ENCODE measurements at places on chromosomes 11 and 22. TPM values are rescaled to one million over a fixed set of nuclear protein-coding genes. Genes with fewer than 3 reads are reported as not detected.

Gene API5
- total RNA-seq, result 77.0 TPM

Gene HPX
- 0.67 TPM for total RNA-seq

DNA sequence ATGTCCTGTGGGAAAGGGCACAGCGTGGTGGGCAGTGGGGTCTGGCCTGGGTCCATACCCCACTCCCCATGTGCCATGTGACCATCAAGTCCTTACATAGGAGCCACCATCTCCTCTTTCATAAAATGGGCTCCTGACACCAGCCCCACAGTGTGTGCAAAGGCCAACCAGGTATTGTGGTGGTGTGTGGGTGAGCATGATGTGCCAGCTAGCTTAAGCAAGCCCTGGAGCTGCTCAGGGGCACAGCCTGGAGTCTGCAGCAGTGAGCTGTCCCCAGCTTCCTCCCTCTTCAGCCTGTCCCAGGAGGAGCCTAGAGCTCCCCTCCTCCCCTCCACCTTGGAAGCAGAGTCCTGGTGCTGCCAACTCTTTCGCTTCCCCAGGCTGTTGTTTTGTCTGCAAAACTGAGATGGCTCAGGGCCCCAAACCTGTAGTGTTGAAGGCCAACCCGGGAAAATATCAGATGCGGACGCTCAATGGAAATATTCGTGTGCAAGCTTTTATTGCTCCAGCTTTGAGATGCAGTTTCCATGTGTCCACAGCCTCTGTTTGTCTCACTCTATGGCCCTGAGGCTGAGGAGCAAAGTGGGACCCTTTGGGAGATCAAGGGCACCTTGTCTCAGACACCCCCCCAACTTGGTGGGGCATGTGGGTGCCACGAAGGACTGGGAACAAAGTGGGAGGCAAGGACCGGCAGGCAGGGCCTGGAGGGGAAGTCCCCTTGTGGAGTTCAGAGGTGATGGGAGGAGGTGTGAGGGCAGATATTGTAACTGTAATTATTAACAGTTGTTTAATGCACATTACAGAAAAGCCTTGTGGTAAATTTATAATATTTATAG is 92.6 kb downstream of the CTTN start:
- no peak for DNase-seq

GRCh38 chr11:83545494-83546260 is 259.5 kb upstream of the CCDC90B start:
- DNase-seq, result no peak

Gene ARHGAP42
- 19.0 TPM for total RNA-seq

Gene LMO2
- 7.3 TPM for total RNA-seq

GRCh38 chr11:68314203-68315170 is 2.1 kb downstream of the LRP5 start:
- DNase-seq, result no peak

DNA sequence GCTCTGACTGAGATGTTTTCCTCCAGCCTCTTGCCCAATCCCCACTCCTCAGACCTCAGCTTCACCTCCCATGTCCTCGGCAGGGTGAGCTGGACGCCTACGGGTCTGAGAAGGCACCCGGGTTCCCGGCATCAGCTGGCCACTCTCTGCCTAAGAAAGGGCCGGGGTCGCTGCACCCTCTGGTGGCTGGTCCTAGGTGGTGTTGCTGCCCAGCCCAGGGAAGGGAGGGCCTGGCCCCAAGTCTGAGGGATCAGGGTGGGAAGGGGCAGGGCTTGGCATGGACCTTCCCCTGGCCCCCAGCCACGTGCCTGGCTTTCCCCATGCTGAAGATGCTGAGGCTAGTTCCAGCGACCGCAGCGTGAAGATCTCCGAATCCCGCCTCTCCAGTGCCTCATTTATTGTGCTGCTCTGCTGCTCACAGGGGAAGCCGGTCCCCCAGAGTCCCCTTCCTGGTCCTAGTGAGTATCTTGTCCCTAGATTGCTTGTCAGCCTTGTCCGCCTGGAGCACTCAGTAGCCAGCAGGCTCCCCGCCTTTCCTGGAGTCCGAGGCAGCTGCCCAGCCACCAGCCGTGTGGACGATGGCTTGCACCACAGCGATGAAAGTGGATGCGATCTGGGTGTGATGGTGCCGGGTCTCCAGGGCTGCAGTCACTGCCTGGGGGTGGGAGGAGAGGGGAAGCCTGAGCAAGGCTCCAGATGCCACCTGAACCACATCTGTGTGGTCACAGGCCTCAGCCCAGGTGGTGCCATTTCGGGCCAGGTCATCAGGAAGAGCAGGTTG is 2.9 kb upstream of the GGT5 start:
- peak; percentile 96 for DNase-seq

- peak; percentile 54 for DNase-seq
Observed at GRCh38 chr22:17769013-17769715, 5.1 kb downstream of the BID start.

DNA sequence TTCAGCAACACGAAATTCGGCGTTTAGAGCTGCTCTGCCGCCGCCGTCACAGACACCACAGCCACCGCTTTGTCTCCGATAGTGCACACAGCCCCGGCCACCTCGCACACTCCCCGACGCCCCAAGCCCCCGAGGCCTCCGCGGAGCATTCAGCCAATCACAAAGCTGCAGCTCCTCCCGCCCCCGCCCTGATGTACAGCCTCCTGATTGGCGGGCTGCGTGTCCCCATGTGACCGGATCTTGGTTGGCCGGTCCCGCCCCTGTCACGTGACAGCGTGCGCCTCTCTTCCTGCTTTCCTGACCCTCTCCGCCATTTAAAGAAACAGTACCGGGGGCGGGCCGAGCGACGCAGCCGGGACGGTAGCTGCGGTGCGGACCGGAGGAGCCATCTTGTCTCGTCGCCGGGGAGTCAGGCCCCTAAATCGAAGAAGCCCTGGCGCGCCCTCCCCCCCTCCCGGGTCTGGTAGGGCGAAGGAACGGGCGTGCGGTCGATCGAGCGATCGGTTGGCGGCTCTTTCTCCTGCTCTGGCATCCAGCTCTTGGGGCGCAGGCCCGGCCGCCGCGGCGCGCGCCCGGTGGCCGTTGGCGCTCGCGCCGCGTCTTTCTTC is at the start of gene TUG1:
Gene TUG1, plus strand, starts transcription at position 342 of the 608 bp plus-strand sequence.
- DNase-seq, result peak; percentile 99

DNA sequence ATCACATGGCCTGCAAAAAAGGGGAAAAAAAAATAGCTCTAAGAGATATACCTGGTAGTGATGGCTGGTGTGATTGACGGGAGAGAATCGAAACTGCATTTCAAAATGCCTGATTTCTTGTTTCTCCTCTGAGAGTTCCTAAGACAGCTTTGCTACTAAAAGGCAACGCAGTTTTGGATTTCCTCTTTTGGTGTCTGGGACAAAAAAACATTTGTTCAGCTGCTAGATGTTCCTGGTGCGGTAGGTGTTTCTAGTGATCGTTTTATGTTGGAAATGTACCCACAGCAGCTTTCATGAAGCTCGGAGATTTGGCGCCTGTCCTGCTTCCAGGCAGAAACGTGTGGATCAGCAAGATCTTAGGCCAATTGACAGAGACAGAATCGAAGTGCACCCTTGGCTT is 18.1 kb downstream of the P2RX3 start:
- DNase-seq, result no peak

DNA sequence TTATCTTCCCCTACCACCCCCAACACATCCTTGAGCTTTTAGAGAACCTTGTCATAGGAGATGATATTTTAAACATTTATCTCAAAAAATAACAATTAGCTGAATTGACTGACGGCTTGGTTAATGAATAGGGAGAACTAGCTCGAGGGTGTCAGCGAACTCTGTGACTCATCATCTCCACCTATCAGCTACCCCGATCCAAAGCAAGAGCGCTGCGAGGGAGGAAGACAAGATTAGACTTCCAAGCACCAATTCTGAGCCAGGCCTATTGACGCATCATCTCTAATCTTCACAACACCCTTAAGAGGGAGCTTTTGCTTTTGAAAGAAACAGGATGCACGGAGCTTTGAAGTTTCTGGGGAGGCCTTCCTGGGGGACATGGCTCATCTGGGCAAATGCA is 51.0 kb upstream of the GALNT18 start:
- no peak for DNase-seq

Gene ISX
- total RNA-seq, result not detected

GRCh38 chr11:67265633-67266448 is 432 bp upstream of the GRK2 start:
- peak; percentile 85 for DNase-seq

DNA sequence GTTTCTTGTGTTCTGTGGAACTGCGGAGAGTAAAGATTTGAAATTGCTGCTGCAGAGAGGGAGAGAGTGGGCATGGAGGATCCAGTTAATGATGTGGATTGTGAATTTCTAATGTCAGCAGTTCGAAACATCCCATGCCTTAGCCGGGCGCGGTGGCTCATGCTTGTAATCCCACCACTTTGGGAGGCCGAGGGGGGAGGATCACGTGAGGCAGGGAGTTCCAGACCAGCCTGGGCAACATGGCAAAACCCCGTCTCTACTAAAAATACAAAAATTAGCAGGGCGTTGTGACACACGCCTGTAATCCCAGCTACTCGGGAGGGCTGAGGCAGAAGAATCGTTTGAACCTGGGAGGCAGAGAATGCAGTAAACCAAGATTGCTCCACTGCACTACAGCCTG is 1.1 kb upstream of the CAVIN3 start:
- DNase-seq, result no peak

- no peak for DNase-seq
Observed at GRCh38 chr11:65485920-65486219, 13.0 kb upstream of the MALAT1 start.

Gene OR51B2
- total RNA-seq, result not detected

DNA sequence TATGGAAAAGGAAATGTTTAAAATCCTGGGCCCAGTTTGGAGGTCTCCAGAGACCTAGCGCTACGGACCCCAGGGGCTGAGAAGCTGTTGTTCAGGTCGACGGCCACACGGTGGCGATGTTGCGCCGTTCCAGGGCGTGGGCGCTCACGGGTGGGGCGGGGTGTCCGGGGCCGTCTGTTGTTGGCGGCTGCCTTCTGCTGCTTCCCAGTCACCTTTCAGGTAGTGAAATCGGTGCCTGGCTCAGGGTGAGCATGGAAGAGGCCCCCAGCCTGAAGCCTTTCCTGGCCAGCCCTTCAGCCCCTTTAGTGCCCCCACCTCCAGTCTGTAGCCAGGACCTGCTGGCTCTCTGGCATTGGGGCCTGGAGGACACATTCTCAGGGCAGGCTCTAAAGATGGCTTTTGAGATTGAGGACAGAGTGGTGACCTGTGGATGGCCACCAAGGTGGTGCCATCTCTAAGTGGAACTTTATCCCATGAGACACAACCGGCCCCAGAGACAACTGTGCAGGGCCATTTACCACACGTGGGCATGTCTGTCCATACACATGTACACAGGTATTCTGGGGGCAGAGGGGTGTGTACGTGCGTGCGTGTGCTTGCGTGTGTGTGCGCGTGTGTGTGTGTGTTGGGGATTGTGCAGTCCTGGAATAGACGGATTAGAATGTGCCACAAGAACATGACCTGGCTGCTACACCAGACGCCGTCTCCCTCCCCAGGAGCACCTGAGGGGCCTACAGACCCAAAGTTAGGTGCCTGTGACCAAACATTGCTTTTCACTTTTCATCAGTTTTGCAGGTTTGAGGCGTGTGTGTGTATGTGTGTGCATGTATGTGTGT is 53.8 kb downstream of the ST14 start:
- DNase-seq, result peak; percentile 94

Gene SLC22A25
- total RNA-seq, result not detected

GRCh38 chr11:65169164-65169641 is 830 bp upstream of the SPDYC start:
- DNase-seq, result no peak

DNA sequence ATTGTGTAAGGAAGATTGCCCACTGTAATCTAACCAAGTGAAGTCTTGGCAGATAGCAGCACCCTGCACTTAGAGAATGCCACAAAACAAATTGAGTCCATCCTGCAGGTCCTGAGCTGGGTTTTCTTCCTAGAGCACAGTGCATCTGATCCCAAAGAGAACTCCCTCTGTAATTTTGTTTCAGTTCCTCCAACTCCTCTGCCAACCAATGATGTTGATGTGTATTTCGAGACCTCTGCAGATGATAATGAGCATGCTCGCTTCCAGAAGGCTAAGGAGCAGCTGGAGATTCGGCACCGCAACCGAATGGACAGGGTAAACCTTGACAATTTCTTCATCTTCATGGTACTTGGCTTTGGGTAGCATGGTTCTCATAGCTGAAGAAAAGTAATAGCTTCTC is 33.1 kb upstream of the ST14 start:
- DNase-seq, result no peak

GRCh38 chr11:95230810-95231126 is 234 bp downstream of the SESN3 start:
- no peak for DNase-seq

- no peak for DNase-seq
Observed at GRCh38 chr22:17542452-17542851, 20.8 kb upstream of the SLC25A18 start.

DNA sequence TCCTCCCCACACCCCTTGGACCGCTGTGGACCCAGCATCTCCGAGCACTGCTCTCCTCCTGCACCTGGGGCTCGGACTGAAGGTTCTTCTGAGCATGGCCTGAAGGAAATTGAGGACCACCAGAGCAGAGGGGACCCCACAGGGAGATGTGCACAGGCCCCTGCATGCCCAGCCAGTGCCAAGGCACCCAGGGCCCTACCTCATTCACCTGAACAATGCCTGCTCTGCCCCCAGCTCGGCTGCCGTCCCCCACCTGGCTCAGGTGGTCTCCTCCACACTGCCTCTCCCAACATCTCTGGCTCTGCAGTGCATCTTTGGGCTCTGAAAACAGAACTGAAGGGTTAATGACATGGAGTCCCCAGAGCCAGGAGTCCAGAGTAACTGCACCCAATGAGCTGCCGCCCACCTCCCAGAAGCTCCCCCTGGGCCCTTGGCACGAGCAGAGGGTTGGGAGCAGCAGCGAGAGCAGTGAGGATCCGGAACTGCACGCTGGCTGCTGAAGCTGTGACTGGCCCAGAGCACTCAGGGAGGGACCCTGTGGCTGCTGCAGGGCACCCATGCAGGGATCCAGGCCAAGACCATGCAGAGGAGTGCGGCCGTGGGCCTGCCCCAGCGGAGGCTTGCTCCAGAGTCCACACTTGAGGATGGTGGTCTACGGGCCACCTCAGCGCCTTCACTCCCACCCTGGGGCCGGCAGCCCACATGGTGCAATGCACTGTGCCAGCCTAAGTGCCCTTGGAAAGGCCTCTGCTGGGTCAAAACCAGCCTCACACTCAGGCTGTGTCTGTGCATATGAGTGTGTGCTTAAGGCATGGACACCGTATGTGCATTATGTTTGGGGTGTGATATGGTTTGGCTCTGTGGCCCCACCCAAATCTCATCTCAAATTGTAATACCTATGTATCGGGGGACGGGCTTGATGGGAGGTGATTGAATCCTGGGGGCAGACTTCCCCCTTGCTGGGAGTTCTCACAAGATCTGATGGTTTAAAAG is 686.1 kb downstream of the TBC1D22A start:
- no peak for DNase-seq

Gene SMC1B
- total RNA-seq, result not detected

- no peak for DNase-seq
Observed at GRCh38 chr11:102560555-102561011, 30.0 kb upstream of the MMP7 start.
